Endothelial cell (in vitro differentiated cells): ENCODE measurements at places on chromosomes 5 and 9.

- no peak for DNase-seq
Measured at GRCh38 chr9:96089452-96090085, 212.4 kb downstream of the HSD17B3 start.

GRCh38 chr9:109811876-109812275 lies 31.9 kb downstream of the PALM2AKAP2 start:
- no peak for DNase-seq

DNA sequence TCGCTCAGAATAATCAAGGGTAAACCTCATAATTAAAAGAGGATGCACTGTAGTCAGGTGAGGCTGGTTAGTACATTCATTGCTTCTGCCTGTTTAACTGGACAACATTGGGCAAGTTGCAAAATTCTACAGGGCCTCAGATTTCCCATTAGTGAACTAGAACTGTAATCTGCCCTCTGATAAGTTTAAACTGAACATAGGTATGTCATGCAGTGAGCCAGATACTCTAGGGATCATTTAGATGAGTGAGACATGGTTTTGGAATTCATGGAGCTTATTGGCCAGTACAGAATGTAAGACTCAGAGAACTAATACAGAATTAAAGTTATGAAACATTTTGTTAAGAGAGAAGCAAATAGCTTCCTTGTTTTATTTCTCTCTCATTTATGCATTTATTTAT lies 35.9 kb downstream of the RNF44 start:
- DNase-seq: no peak

DNA sequence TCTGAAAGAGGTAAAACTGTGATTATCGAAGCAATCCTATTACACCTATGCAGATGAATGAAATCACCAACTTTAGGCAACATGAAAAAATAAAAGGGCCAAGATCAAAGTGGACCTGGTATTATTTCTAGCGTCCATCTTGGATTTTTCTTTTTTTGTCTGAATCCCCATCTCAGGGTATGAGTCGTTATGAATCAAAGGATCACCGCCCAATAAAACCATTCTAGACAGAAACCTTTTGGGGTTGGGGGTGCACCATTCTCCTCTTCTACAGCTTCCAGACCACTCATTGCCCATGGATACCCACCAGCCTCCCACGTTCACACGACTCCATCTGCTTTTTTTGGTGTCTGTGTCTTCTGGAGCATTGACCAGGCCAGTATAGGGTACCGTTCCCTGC lies 33.4 kb downstream of the MAP1B start:
- DNase-seq: no peak

DNA sequence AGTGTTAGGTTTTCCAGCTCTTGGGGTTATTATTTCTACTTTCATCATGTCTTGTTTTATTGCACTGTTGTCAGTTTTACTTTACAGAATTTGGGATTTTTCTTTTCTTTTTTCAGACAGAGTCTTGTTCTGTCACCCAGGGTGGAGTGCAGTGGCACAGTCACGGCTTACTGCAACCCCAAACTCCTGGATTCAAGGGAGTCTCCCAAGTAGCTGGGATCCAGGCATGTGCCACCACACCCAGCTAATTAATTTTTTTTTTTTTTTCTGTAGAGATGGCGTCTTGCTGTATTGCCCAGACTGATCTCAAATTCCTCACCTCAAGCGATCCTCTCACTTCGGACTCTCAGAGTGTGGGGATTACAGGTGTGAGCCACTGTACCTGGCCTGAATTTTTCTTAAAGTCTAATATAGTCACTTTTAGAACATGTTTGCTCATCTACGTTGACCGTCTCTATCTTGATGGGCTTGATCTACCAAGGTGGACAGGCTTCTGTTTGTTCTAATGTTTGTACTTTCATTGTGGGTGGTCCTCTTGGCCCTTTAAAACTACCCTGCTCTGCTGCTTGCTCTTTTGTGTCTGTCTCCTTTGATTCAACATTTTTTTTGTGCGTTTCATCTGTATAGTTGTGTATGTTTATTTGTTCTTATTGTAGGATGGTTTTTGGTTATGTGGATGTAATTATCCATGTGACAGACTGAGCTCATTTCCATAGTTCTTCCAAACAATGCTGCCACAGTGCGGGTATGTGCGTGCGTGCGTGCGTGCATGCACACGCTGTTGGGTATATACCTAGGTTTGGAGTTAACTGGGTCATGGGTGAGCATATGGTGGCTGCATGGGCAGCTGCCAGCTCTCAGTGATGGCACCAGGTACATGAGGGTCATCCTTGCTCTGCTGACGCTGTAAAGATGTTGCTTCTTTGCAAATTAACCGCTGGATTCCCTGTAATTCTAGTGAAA lies 18.1 kb downstream of the PRRC2B start:
- DNase-seq: no peak

- DNase-seq: no peak
Measured at GRCh38 chr5:14676320-14676719, 11.8 kb downstream of the OTULIN start.

GRCh38 chr5:61394078-61394704 lies 62.1 kb downstream of the ZSWIM6 start:
- no peak for DNase-seq

GRCh38 chr5:149002761-149003689 lies 59.8 kb downstream of the SH3TC2 start:
- no peak for DNase-seq

GRCh38 chr5:59182760-59183159 lies 599.9 kb downstream of the RAB3C start:
- DNase-seq: no peak

DNA sequence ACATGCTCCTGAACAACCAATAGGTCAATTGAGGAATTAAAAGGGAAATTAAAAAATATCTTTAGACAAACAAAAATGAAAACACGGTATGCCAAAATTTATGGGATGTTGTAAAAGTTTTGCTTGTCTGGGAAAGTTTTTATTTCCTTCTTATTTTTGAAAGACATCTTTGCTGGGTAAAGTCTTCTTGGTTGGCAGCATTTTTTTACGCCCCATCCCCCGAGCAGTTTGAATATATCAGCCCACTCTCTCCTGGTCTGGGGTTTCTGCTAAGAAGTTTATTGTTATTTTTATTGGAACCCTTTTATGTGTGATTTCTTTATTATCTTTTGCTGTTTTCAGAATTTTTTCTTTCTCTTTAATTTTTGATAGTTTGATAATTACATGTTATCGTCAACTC lies 16.3 kb downstream of the XRCC4 start:
- DNase-seq: no peak
